ENCODE measurements at places on chromosomes 3 and 15.

- DNase-seq: no peak
- H3K27me3 ChIP-seq: peaks cover 15% of the 10 kb centered on the region
- no peak overlapping the region for H3K27ac ChIP-seq
Observed at GRCh38 chr3:12353796-12354525, 65.1 kb downstream of the PPARG start.

GRCh38 chr3:117477214-117477755 is 767.7 kb downstream of the TUSC7 start:
- no peak overlapping the region for H3K4me3 ChIP-seq
- no peak overlapping the region for H3K27ac ChIP-seq
- H3K4me1 ChIP-seq: no peaks in the 10 kb centered on the region
- no peak for DNase-seq

DNA sequence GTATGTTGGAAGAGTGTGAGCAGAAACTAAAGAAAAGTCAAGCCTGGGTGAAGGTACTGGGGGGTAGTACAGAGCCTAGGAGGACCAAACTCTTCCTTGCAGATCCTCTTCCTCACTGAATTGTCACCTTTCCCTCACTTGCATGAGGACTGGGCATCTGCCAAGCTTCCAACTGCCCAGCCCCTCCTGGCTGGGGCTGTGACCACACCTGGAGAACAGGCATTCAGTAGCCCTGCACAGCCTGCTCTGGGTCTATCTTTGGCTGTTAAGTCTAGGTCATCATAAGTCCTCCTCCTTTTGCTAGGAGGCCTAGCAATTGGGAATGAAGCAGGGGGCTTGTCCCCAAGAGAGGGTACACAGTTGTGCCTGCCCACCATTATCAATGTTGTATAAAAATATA is 55.2 kb downstream of the CAPN7 start:
- H3K27ac ChIP-seq: peak overlapping the region; percentile 41
- peak; percentile 49 for DNase-seq
- peaks cover 4% of the 10 kb centered on the region for H3K4me1 ChIP-seq

GRCh38 chr15:89912674-89913396 is at the start of gene ARPIN:
ARPIN (minus strand) TSS chr15:89912952; CDS start chr15:89912835, 117 bp downstream.
- DNase-seq: no peak
- H3K36me3 ChIP-seq: no peaks in the 10 kb centered on the region
- H3K27ac ChIP-seq: no peak within 1 kb of the TSS
- H3K4me1 ChIP-seq: no peaks in the 10 kb centered on the region
- peak within 1 kb of the TSS; percentile 23 for H3K4me3 ChIP-seq

DNA sequence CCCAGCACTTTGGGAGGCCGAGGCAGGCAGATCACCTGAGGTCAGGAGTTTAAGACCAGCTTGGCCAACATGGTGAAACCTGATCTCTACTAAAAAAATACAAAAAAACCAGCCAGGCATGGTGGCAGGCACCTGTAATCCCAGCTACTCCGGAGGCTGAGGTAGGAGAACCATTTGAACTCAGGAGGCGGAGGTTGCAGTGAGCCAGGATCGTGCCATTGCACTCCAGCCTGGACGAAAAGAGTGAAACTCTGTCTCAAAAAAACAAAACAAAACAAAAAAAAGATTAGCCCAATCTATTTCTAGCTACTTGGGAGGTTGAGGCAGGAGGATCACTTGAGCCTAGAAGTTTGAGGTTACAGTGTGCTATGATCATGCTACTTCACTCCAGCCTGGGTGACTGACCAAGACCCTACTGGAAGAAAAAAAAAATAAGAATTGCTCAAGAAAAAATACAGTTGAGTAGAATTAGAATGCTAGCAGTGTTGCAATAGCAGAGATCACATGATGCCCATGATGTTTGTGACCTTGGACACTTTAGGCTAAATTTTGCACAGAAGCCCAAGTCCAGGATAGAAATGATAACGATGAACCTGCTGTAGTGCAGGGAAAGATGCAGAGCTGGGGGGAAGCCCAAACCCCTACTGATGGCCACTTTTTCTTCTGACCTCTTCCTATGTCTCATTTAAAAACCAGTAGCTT is 162.2 kb downstream of the LPP start:
- no peak overlapping the region for H3K4me3 ChIP-seq
- H3K27ac ChIP-seq: no peak overlapping the region
- peaks cover 17% of the 10 kb centered on the region for H3K4me1 ChIP-seq
- H3K27me3 ChIP-seq: peaks cover 7% of the 10 kb centered on the region

Measured in activated CD4-positive, alpha-beta T cell treated with anti-CD3 and anti-CD28 coated beads, Interleukin-2, amount 10 ng/mL, durations not matched to agents 24 days and 14 days (primary cell).